Transverse colon (tissue), 4 donors: ENCODE measurements at places on chromosomes 11 and 22. TPM values are rescaled to one million over a fixed set of nuclear protein-coding genes. Genes with fewer than 3 reads are reported as not detected.

The PGR gene
- 1.1 TPM for total RNA-seq

The POU2AF3 gene
- total RNA-seq = 9.6 TPM

The RFPL2 gene
- total RNA-seq = not detected

The C1QTNF5 gene
- 14.3 TPM for total RNA-seq

The MPZL2 gene
- total RNA-seq = 80.0 TPM

The PGA5 gene
- total RNA-seq = not detected

The CLMP gene
- total RNA-seq = 32.4 TPM

The KLHDC7B gene
- not detected for total RNA-seq

The CBL gene
- 11.3 TPM for total RNA-seq

The CHRM1 gene
- total RNA-seq = not detected

DNA sequence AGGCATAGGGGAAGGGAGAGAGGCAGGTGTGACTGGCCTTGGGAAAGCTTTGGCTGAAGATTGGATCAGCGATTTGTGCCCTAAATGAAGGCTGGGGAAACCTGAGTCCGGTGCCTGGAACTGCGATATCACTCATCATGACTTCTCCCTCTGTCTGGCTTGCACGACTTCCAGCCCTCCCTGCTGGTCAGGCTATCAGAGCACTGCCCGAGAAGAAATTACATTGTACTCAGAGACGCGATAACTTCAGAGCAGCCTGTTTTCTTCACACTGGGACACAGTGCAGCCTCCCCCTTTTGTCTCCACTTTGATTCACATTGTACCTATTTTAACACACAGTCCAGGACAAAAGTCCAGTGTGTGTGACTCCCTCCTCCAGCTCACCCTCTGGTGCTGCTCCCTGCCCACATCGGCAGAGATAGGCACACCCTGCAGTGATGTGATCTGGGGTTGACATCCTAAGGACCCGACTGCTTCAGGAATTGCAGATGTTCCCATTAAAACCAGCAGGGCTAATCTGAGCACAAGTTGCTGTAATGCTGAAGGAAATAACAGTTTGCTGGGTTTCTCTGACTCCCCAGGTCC lies 62.1 kb upstream of the CADM1 start:
- no peaks in the 10 kb centered on the region for H3K4me1 ChIP-seq
- H3K27me3 ChIP-seq = no peaks in the 10 kb centered on the region
- no peak for DNase-seq
- no peaks in the 10 kb centered on the region for H3K36me3 ChIP-seq
- no peak overlapping the region for H3K4me3 ChIP-seq

GRCh38 chr11:92907671-92908070 lies 61.8 kb upstream of the MTNR1B start:
- H3K4me3 ChIP-seq = no peak overlapping the region
- no peaks in the 10 kb centered on the region for H3K36me3 ChIP-seq
- no peak overlapping the region for H3K27ac ChIP-seq
- DNase-seq = no peak
- no peaks in the 10 kb centered on the region for H3K27me3 ChIP-seq

DNA sequence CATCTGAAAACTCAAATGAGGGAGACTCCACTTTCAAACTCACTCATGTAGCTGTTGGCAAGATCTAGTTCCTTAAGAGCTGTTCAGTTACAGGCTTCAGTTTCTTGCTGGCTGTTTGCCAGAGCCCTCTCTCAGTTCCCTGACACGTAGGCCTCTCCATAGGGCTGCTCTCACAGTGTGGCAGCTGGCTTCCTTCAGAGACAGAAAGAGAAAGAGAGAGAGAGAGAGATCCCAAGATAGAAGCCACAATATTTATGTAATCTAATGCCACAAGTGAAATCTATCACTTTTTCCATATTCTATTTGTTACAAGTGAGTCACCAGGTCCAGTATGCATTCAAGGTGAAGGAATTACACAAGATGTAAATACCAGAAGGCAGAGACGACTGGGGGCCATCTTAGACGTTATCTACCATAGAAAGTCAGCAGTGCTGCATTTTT lies 168.8 kb downstream of the RCN1 start:
- no peaks in the 10 kb centered on the region for H3K4me1 ChIP-seq
- H3K4me3 ChIP-seq = no peak overlapping the region
- no peaks in the 10 kb centered on the region for H3K27me3 ChIP-seq
- no peaks in the 10 kb centered on the region for H3K36me3 ChIP-seq
- peak; percentile 31 for DNase-seq

GRCh38 chr11:55263081-55263480 lies 1.1 kb downstream of the TRIM48 start:
- no peaks in the 10 kb centered on the region for H3K36me3 ChIP-seq
- no peaks in the 10 kb centered on the region for H3K4me1 ChIP-seq
- H3K27me3 ChIP-seq = no peaks in the 10 kb centered on the region
- H3K4me3 ChIP-seq = no peak overlapping the region
- no peak for DNase-seq

GRCh38 chr22:32855045-32855756 lies 53.7 kb downstream of the TIMP3 start:
- no peak overlapping the region for H3K4me3 ChIP-seq
- DNase-seq = no peak
- no peaks in the 10 kb centered on the region for H3K27me3 ChIP-seq
- H3K27ac ChIP-seq = no peak overlapping the region
- H3K4me1 ChIP-seq = peaks cover 28% of the 10 kb centered on the region

- no peaks in the 10 kb centered on the region for H3K27me3 ChIP-seq
- H3K36me3 ChIP-seq = no peaks in the 10 kb centered on the region
- no peak overlapping the region for H3K4me3 ChIP-seq
- peak overlapping the region; percentile 64 for H3K27ac ChIP-seq
These were observed 8.5 kb downstream of the RAB30 start for GRCh38 chr11:83063073-83063754.

DNA sequence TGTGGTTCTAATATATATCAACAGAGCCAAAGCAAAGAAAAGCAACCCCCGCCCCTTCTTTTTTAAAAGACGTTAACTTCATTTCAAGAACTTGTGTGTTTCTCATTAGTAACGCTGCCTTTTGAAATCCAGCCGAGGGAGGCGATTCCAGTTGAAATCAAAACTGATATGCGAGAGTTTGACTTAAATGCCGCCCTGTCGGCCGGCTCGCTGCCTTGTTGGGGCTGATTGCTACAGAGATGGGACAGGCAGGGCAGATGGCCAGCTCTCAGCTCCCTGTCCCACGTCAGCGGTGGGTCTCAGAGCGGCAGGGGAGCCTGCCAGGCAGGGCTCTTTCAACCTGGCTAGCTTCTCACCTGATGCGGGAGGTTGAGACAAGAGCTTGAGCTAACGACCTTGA lies 51.9 kb upstream of the ALX4 start:
- no peak overlapping the region for H3K27ac ChIP-seq
- peaks cover 19% of the 10 kb centered on the region for H3K27me3 ChIP-seq
- no peaks in the 10 kb centered on the region for H3K36me3 ChIP-seq
- H3K4me1 ChIP-seq = no peaks in the 10 kb centered on the region
- DNase-seq = no peak

GRCh38 chr11:126702987-126703386 lies 297.6 kb downstream of the KIRREL3 start:
- H3K27me3 ChIP-seq = peaks cover 5% of the 10 kb centered on the region
- no peaks in the 10 kb centered on the region for H3K36me3 ChIP-seq
- DNase-seq = no peak
- H3K4me3 ChIP-seq = no peak overlapping the region

GRCh38 chr22:20948450-20948849 lies 18.6 kb upstream of the AIFM3 start:
- DNase-seq = peak; percentile 40
- H3K4me1 ChIP-seq = peaks cover 67% of the 10 kb centered on the region
- H3K36me3 ChIP-seq = no peaks in the 10 kb centered on the region
- H3K4me3 ChIP-seq = no peak overlapping the region

DNA sequence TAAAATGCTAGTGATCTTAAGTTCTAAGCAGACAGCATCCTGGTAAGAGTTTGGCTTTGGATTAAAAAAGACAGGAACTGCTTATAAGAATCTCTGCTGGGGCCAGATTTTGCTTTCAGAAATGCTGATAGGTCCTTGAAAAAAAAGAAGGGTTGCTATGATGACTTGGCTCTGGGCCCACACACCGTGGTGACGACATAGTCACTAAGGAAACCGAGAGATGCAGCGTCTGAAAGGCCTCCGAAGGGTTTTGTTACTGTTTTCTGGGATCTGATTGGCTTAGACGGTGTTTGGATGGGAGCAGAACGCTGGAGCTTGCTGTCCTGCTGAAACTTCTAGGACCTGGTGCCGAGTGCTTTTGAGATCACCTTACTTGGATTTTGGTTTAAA lies 8.4 kb downstream of the FAM118A start:
- peak overlapping the region; percentile 76 for H3K27ac ChIP-seq
- H3K4me1 ChIP-seq = peaks cover 27% of the 10 kb centered on the region
- DNase-seq = peak; percentile 84
- H3K27me3 ChIP-seq = no peaks in the 10 kb centered on the region
- H3K36me3 ChIP-seq = peaks cover 2% of the 10 kb centered on the region

- H3K27me3 ChIP-seq = peaks cover 12% of the 10 kb centered on the region
- H3K27ac ChIP-seq = peak overlapping the region; percentile 73
- H3K36me3 ChIP-seq = no peaks in the 10 kb centered on the region
- no peak overlapping the region for H3K4me3 ChIP-seq
These were observed 36.3 kb upstream of the JAM3 start for GRCh38 chr11:134032501-134033091.

GRCh38 chr11:112177589-112177988 lies 2.3 kb downstream of the BCO2 start:
- no peaks in the 10 kb centered on the region for H3K36me3 ChIP-seq
- peaks cover 11% of the 10 kb centered on the region for H3K4me1 ChIP-seq
- H3K27ac ChIP-seq = no peak overlapping the region

GRCh38 chr11:66593650-66594049 lies 665 bp downstream of the CCS start:
- peak overlapping the region; percentile 82 for H3K27ac ChIP-seq
- H3K27me3 ChIP-seq = no peaks in the 10 kb centered on the region

GRCh38 chr11:35104655-35105054 lies 34.3 kb upstream of the CD44 start:
- H3K27me3 ChIP-seq = no peaks in the 10 kb centered on the region
- no peak overlapping the region for H3K27ac ChIP-seq
- no peak for DNase-seq
- H3K36me3 ChIP-seq = no peaks in the 10 kb centered on the region
- peaks cover 5% of the 10 kb centered on the region for H3K4me1 ChIP-seq

GRCh38 chr11:71935338-71935925 lies 6.6 kb downstream of the RNF121 start:
- DNase-seq = no peak
- H3K27ac ChIP-seq = no peak overlapping the region
- no peaks in the 10 kb centered on the region for H3K36me3 ChIP-seq
- no peak overlapping the region for H3K4me3 ChIP-seq

DNA sequence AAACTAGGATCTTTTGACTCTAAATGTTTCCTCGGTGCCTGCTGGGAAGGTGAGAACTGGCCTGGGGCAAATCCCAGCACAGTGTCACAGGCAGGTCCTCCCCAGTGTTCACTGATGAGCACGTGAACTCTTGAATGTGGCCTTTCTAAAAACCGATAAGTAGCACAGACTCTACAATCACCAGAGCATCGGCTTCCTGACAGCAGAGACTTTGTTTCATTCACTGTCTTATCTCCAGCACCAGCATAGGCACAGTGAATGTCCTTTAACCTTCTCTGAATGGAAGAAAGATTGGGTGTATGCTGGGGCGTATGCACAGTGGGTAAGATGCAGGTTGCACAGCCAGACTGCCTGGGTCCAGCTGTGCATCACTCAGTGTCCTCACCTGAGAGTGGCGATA lies 59.3 kb upstream of the EIF3D start:
- no peaks in the 10 kb centered on the region for H3K4me1 ChIP-seq
- H3K4me3 ChIP-seq = no peak overlapping the region
- no peak overlapping the region for H3K27ac ChIP-seq
- peaks cover 18% of the 10 kb centered on the region for H3K27me3 ChIP-seq

GRCh38 chr22:49297286-49297870 lies 530.3 kb downstream of the BRD1 start:
- no peak overlapping the region for H3K27ac ChIP-seq
- no peaks in the 10 kb centered on the region for H3K4me1 ChIP-seq
- no peaks in the 10 kb centered on the region for H3K36me3 ChIP-seq
- no peak for DNase-seq

- H3K4me1 ChIP-seq = no peaks in the 10 kb centered on the region
- no peak for DNase-seq
- H3K27me3 ChIP-seq = no peaks in the 10 kb centered on the region
- no peak overlapping the region for H3K4me3 ChIP-seq
- no peak overlapping the region for H3K27ac ChIP-seq
- H3K36me3 ChIP-seq = no peaks in the 10 kb centered on the region
These were observed 74.5 kb downstream of the NCAM1 start for GRCh38 chr11:113035708-113036107.

- H3K27me3 ChIP-seq = no peaks in the 10 kb centered on the region
- H3K27ac ChIP-seq = no peak overlapping the region
- H3K4me3 ChIP-seq = no peak overlapping the region
- no peaks in the 10 kb centered on the region for H3K36me3 ChIP-seq
- no peaks in the 10 kb centered on the region for H3K4me1 ChIP-seq
- DNase-seq = no peak
These were observed 8.8 kb upstream of the OR9I1 start for GRCh38 chr11:58134151-58134550.

- peak overlapping the region; percentile 98 for H3K27ac ChIP-seq
- H3K4me1 ChIP-seq = peaks cover 61% of the 10 kb centered on the region
- H3K27me3 ChIP-seq = no peaks in the 10 kb centered on the region
- H3K36me3 ChIP-seq = peaks cover 20% of the 10 kb centered on the region
- no peak for DNase-seq
- H3K4me3 ChIP-seq = peak overlapping the region; percentile 96
These were observed 417 bp downstream of the HNRNPUL2 start for GRCh38 chr11:62726915-62727164.

DNA sequence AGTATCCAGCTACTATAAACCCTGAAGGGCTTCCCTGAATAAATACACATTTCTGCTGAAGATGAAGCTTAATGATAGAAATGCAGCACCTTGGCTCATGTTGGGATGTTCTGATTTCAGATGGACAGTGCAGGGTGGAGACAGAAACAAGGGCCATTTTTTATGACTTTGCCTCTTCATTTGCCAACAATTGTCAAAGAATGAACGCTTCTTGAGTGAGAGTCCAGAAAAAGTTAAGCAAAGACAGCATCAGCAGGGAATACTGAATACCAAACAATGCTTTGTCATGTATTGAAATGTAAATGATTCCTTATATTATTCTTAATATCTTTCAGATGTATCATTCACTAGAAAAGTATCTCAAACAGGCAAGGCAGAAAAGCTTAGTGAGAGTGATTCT lies 84.9 kb downstream of the TRPC6 start:
- H3K27me3 ChIP-seq = no peaks in the 10 kb centered on the region
- no peak overlapping the region for H3K4me3 ChIP-seq
- H3K36me3 ChIP-seq = no peaks in the 10 kb centered on the region
- no peak overlapping the region for H3K27ac ChIP-seq
- DNase-seq = no peak

GRCh38 chr11:61277186-61278000 lies 17.7 kb downstream of the VWCE start:
- H3K4me3 ChIP-seq = no peak overlapping the region
- H3K27me3 ChIP-seq = peaks cover 25% of the 10 kb centered on the region
- no peaks in the 10 kb centered on the region for H3K36me3 ChIP-seq
